ENCODE measurements at places on chromosomes 6 and 20. TPM values are rescaled to one million over a fixed set of nuclear protein-coding genes. Genes with fewer than 3 reads are reported as not detected.
A peak's percentile ranks its signal among the peaks of the same experiment; 100 is the strongest.

DNA sequence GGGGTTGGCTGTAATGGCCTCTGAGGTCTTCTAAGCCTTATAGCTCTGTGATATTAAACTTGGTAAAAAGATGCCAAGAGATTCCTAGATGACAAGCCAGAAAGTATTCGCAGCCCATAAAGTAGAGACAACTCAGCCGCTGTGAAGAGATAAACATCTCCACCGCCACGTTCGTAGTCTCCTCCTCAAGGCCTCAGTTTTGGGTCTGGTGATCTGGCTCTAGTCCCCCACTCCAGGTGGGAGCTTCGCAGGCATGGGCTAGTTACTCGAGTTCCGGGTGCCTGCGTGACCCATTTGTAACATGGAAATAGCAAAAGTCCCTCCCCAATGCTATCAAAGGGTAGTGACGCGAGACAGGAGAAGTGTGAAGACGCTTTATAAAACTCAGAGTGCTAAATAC, 28.3 kb upstream of the AFDN start:
- no peaks in the 10 kb centered on the region for H3K36me3 ChIP-seq
- H3K4me1 ChIP-seq = peaks cover 5% of the 10 kb centered on the region
- no peak for DNase-seq
- H3K4me3 ChIP-seq = no peak overlapping the region
- H3K27ac ChIP-seq = no peak overlapping the region

DNA sequence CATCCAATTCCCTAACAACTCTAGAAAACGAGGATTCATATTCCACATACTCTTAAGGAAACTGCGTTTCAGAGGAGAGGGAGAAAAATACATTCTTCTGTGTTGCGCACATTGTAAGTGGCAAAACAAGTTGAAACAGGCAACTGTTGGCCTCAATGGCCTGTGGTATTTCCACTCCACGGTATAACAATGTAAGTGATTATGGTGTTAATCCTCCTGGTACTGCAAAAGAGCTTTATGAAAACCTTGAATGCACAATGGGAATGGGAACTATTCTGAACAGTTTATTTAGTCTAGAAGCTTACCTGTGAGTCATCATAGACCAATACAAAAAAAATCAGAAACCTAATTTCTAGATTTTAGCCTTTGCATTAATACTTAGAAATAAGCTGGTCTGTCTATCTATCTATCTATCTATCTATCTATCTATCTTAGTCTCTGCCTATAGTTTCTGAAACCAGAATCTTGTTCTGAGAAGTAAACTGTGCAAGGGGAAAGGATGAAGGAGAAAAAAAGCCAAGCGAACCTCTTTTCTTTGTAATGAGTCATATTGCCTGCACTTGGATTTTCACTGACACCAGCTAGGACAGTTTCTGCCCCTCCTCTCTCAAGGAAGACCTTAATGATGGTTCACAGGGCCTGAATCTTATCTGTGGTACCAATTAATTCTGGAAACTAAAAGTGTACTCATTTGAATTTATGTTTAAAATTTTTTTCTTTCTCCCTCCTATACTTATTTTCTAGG, 101.5 kb downstream of the RNF144B start:
- no peaks in the 10 kb centered on the region for H3K36me3 ChIP-seq
- no peaks in the 10 kb centered on the region for H3K4me1 ChIP-seq
- no peak for DNase-seq
- no peak overlapping the region for H3K27ac ChIP-seq
- no peak overlapping the region for H3K4me3 ChIP-seq

- no peaks in the 10 kb centered on the region for H3K4me1 ChIP-seq
- DNase-seq = no peak
- no peaks in the 10 kb centered on the region for H3K36me3 ChIP-seq
- no peak overlapping the region for H3K27ac ChIP-seq
Measured at GRCh38 chr6:99246602-99247001, 102.9 kb downstream of the FAXC start.

DNA sequence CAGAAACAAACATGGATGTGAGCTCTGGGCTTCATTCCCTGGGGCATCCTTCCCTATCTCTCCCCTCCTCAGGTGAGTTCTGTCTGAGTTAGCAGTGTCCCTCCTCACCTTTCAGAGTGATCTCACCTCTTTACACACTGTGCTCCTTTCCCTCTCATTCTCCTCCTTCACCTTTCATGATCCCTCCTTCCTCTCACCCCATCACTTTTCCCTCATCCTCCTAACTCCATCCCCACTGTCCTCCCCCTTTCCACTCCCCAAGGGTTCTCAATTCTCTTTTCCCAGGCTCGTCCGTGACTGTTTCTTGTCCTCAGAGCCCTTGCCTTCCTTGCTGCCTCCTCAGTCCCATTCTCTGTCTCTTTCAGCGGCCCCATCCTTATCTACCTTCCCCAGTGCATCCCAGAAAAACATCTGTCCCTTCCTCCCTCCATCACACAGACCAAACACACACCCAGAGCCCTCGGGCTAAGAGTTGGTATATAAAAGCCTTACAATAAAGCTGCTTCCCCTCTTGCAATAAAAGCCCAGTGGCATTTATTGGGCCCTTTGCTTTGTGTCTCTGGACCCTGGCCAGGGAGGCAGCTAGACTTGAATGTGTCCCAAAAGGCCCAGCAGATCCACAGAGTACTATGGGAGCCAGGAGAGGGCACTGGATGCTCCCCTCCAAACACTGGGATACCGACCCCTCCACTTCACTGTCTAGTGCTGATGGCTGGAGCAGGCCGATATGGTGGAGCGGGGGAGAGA, 1.9 kb downstream of the RNF39 start:
- peaks cover 58% of the 10 kb centered on the region for H3K4me1 ChIP-seq
- H3K27ac ChIP-seq = no peak overlapping the region
- peak overlapping the region; percentile 83 for H3K4me3 ChIP-seq
- peaks cover 64% of the 10 kb centered on the region for H3K27me3 ChIP-seq

GRCh38 chr20:58128635-58129625, 99.5 kb downstream of the ANKRD60 start:
- H3K4me3 ChIP-seq = no peak overlapping the region
- H3K27ac ChIP-seq = no peak overlapping the region
- no peak for DNase-seq
- H3K27me3 ChIP-seq = peaks cover 75% of the 10 kb centered on the region

DNA sequence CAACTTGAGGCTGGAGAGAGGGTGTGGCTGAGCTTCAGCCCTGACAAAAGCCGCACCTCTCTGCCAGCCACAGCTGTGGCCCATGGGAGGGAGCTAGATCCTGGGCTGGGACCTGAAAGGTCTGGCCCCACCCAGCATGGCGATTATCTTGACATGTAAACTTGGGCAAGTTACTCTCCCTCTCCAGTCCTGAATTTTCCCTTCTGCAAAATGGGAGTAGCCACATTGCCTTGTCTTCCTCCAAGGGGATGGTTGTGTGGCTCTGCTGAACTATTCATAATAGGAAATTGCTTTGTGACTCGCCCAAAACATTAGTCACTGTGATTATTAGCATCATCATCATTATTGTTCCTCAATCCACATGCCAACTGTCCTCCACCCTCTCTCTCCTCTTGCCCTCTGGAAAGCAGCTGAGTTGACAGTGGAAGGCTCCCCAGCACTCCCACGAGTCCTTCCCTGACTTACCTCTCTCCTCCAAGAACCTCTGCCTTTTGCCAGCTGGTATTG, 23.0 kb upstream of the RBPJL start:
- H3K36me3 ChIP-seq = no peaks in the 10 kb centered on the region
- peaks cover 24% of the 10 kb centered on the region for H3K27me3 ChIP-seq
- no peak overlapping the region for H3K4me3 ChIP-seq
- DNase-seq = no peak
- H3K4me1 ChIP-seq = no peaks in the 10 kb centered on the region

GRCh38 chr20:48725555-48725991, 102.2 kb downstream of the PREX1 start:
- no peak overlapping the region for H3K4me3 ChIP-seq
- DNase-seq = no peak
- H3K27ac ChIP-seq = peak overlapping the region; percentile 38
- H3K27me3 ChIP-seq = no peaks in the 10 kb centered on the region
- H3K4me1 ChIP-seq = peaks cover 75% of the 10 kb centered on the region

- peak overlapping the region; percentile 33 for H3K27ac ChIP-seq
- no peaks in the 10 kb centered on the region for H3K27me3 ChIP-seq
- no peak for DNase-seq
- H3K4me1 ChIP-seq = peaks cover 16% of the 10 kb centered on the region
- H3K4me3 ChIP-seq = peak overlapping the region; percentile 41
- peaks cover 4% of the 10 kb centered on the region for H3K36me3 ChIP-seq
Measured at GRCh38 chr6:134169871-134170486, 117.6 kb upstream of the SLC2A12 start.

C6orf132 gene
- total RNA-seq = 0.08 TPM

ALDH8A1 gene
- total RNA-seq = 7.6 TPM

UBE2C gene
- 0.44 TPM for total RNA-seq

HCK gene
- total RNA-seq = 0.71 TPM

OOEP gene
- total RNA-seq = 0.38 TPM

SLC22A3 gene
- total RNA-seq = not detected

PPIL6 gene
- 0.66 TPM for total RNA-seq

Data from naive thymus-derived CD8-positive, alpha-beta T cell (primary cell).